ENCODE measurements at places on chromosomes 5 and 9.

DNA sequence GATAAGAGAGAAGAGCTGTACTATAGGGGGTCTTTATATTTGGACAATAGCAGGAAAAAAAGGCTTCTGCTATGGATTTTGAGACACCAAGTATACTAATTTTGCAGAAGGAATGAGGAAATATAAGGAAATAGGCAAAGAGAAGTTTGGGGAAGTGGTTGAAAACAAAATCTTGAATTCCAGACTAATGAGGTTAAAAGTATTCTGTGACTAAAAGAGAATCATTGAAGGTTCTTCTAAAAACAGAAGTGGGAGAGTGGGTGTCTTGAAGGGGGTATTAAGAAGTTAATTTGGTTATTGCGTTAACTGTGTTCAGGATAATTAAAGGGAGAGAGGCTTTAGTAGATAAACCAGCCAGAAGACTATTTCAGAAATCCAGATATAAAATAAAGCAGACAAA is 148.7 kb downstream of the RFK start:
- no peak for DNase-seq

DNA sequence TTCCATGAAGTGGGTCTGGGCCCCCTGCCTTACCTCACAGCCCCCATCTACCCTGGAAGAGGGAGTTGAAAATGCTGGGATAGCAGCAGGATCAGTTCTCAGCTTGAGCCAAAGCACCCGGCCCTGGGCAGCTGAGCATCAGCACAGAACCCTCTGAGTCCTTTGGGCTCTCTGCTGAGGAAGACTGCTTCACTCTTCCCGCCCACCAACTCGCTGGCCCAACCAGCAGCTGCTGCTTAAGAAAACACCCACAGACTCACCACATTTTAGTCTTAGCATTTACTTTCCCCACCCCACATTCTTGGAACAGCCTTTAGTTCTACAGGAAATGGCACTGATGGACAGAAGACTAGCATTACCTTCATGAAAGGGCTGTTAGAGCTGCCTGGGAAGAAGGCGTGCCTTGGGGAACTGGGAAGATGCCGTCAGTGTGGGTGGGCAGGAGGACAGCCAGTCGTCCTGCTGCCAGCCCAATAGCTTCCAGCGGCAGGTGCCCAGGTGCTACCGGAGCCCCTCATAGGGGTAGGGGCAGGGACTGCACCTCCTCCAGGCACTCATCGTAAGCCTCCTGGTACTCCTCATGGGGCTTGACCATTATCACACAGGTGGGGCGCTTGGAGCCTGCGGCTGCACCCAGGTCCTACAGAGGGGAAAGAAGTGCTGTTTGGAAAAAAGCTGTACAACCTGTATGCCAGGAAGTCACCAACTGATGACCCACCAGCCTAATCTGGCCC is 4.3 kb downstream of the NHP2 start:
- peak; percentile 65 for DNase-seq

- no peak for DNase-seq
Observed at GRCh38 chr5:17312358-17312757, 94.9 kb downstream of the BASP1 start.

- no peak for DNase-seq
Observed at GRCh38 chr5:61052882-61053281, 107.9 kb downstream of the NDUFAF2 start.

- DNase-seq = no peak
Observed at GRCh38 chr5:16518606-16519005, 53.0 kb upstream of the ZNF622 start.

GRCh38 chr5:115949096-115949495 is 13.2 kb upstream of the LVRN start:
- no peak for DNase-seq

DNA sequence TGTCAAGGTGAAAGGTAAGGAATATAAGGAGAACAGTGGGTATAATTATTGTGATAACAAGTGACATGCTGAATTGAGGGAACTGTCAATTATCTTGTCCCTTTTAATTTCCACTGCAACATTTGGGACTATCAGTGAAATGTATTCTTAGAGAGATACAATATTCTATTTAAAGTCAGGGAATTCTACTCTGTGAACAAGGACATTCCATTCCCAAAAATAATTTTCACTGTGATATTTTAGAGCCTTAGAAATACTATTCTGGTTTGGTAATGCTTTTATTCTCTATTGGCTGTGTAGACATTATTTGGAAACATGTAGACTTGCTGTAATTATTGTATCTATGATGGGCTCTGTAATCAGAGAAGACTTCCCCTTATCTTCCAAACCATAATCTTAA is 248.0 kb upstream of the PCSK5 start:
- DNase-seq = no peak

- DNase-seq = no peak
Observed at GRCh38 chr5:158786390-158786789, 313.3 kb downstream of the EBF1 start.

DNA sequence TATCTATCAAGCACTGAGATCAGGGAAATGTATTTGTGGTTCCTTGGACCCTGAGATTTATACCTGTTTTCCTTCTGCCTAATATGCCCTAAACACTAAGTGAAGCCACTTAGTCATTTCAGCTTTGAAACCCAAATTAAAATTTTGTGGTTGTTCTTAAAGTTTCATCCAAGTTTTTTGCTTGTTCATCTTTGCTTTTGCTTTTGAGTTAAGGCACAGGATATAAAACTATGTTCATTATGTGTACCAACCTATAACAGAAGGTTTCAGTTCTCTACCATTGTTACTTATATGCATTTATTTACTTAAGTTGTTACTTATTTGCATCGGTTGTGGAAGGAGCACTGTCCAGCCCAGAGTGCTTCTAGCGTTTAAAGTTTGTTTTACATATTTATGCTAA is 382.3 kb downstream of the PTPRD start:
- DNase-seq = no peak

DNA sequence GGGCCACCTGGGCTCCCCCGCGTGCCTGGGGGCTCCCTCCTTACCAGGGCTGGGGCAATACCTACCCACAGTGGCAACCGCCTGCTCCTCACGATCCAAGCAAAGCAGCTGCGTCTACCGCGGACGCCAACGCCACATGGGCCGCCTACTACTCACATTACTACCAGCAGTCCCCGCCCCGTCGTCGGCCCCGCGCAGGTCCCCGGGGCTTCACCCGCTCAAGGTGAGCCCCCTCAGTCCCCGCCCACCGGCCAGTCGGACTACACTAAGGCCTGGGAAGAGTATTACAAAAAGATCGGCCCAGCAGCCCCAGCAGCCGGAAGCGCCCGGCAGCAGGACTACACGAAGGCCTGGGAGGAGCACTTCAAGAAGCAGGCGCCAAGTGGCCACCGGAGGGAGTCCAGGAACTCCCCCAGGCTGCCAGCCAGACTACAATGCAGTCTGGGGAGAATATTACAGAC is 106.0 kb upstream of the MTAP start:
- DNase-seq = no peak

DNA sequence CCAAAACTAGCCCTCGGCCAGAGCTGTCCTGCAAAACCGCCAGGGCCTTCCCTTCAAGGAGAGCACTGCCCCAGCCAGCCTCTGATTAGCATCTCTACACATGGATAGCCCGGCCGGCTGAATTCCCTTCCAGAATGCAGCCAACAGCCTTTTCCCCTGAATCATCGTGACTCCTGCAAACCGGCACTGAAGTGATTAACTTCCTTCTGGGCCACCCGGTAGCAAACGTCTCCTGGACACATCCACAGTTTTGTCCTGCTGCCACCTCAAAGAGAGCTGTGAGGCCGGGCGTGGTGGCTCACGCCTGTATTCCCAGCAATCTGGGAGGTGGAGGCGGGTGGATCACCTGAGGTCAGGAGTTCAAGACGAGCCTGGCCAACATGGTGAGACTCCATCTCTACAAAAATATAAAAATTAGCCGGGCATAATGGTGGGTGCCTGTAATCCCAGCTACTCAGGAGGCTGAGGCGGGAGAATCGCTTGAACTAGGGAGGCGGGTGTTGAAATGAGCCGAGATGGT is 21.1 kb upstream of the EEIG1 start:
- DNase-seq = no peak

- no peak for DNase-seq
Observed at GRCh38 chr9:17116400-17116837, 18.4 kb upstream of the CNTLN start.

DNA sequence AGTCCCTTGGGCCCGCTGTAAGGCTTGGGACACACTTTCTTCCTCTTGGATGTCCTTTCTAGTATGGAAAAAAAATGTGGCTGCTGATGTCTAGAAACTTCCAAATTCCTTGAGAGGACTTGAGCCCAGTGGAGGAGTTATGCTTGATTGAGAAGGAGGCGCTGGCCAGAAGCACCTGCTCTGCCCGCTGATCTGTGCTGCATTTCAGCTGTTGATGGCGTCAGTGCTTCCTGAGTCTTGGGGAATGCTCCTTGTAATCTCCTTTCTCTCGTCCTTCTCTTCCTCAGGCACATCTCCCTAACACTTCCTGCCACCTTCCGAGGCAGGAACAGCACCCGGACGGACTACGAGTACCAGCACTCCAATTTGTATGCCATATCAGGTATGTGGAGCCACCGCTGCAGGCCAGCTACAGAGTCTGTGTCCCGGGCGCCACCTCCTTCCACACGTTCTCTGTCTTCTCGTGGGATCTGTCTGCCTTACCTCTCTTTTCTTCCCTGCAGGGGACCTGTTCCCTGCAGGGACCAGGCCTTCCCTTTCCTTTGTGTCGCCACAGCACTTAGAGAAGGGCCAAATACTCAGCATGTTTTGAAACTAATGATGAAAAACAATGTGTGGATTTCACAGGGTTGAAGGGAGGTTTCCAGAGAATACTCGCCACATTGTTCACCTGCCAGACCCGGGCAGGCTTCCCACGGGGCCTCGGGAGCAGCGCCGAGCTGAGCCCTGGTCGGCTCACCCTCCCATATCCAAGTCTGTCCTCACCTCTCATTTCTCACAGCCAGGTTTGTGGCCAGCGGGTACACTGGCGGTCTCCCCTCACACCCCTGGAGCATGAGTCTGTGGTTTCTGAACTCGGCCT is 95.2 kb downstream of the MVB12B start:
- DNase-seq = no peak

DNA sequence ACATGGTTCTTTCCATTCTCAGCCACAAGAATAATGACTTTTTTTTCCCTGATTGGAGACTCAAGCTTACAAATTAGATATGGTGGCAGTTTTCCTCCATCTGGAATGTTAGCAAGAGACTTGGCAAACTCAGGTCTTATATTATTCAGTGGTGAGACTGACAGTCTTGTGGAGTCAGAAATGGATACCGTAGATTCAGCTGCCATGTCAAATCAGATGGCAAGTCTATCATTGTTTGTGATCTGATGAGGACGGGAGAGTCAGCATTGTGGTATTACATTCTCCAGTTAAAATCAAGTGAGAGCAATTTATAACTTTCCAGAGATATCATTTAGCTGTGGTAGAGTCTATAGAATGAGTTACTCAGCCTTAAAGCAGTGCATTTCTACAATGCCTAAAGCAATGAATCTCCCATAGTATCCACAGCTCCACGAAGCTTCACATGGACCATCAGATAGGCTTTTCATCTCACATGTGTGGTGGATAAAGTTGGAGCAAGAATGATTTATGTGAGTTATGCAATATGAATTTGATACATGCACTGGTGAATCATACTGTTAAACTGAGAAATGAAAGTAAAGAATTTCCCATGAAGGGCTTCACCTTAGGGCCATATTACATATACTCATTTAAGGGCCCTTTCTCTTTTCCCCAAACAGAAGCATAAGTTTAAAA is 430.6 kb downstream of the ZNF608 start:
- DNase-seq = no peak

DNA sequence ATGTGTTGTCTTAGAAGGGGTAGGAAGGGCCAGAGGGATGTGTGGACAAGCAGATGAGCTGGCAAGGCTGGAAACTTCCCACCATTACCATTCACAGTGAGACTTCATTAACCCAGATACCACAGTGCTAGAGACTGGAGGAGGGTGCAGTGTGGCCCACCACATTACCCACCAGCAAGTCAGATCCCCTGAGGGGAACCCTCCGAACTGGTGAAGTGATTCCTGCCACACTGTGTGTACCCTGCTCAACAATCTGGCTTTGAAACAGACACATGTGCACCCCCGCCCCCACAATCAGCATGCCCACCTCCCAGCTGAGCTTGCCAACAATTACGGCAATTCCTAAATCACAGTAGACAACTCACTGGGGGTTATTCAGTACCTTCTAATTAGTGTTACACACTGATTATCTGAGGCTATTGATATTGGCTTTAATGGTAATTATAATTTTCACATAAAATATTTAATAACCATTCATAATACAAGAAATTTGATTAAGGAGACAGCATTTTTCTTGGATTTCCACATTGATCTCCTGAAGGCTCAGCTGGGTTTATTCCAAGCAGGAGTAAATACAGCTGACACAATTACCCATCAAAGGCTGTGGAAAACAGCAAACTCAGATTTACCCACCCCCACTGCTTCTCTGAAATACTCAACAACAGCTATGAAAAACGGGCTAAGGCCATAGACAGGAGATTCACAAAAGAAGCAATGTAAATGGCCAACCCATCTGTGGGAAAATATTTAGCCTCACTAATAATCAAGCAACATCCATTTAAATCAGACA is 169.3 kb upstream of the FSTL4 start:
- DNase-seq = no peak

GRCh38 chr9:18979367-18979766 is 53.6 kb downstream of the SAXO1 start:
- no peak for DNase-seq

GRCh38 chr9:110846215-110846614 is 177.6 kb downstream of the MUSK start:
- DNase-seq = no peak

GRCh38 chr9:9945966-9946365 is 666.8 kb downstream of the PTPRD start:
- no peak for DNase-seq

DNA sequence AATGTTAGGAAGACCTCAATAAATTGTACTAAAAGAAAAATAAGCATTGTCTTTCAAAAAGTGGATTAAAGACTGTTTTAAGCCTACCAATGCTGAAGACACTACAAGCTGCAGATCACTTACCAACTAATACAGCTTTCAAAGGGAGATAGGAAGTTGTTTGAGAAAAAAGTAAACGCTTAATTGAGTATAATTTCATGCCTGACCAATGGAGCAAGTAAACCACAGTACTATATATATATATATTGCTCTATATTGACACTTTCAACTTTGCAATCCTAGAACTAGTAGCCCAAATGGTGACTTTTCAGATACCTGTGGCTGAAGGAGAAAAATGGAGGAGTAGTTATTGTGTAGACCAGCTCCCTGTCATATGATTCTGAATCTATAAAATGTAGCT is 85.7 kb downstream of the FREM1 start:
- no peak for DNase-seq

DNA sequence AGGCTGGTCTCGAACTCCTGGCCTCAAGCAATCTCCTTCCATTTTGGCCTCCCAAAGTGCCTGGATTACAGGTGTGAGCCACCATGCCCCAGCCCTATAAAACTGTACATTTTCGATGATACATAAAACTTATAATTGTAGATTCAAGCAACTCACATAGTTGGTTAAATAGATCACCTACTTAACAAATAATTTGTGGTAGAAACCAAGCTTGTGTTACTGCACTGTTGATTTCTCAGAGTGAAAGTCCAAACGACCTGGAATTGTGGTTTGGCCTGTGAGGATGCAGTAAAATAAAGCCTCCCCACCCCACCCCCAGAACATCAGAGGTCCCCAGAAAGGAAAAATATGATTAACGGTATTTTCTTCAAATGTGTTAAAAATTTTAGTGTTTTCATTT is 92.7 kb downstream of the TRIO start:
- DNase-seq = no peak

- DNase-seq = no peak
Observed at GRCh38 chr5:167320019-167320418, 971.4 kb upstream of the WWC1 start.

Measured in spleen (tissue), 13 donors.